ENCODE measurements at places on chromosomes 1 and 21.

GRCh38 chr1:3498246-3498930 lies 43.9 kb downstream of the ARHGEF16 start:
- no peak for DNase-seq

GRCh38 chr1:50697440-50698421 lies 262.3 kb downstream of the FAF1 start:
- DNase-seq: no peak

DNA sequence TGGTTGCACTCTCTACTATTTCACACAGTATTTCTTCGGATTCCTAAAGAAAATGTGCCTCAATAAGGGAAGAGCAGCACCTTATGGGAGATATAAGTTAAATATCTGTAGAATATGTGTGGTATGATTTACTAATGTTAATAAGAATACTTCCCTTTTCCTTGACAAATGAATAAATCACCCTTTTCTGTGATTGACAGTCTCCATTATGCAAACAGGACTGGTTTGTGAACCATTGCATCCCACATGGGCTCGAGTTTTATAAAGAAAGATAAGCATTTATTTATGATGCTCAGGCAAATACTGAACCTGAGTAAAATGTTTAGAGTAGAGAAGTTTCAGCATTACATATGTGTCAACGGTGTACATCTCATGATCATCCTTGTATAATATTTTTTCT lies 587.7 kb upstream of the BRINP3 start:
- DNase-seq: no peak

DNA sequence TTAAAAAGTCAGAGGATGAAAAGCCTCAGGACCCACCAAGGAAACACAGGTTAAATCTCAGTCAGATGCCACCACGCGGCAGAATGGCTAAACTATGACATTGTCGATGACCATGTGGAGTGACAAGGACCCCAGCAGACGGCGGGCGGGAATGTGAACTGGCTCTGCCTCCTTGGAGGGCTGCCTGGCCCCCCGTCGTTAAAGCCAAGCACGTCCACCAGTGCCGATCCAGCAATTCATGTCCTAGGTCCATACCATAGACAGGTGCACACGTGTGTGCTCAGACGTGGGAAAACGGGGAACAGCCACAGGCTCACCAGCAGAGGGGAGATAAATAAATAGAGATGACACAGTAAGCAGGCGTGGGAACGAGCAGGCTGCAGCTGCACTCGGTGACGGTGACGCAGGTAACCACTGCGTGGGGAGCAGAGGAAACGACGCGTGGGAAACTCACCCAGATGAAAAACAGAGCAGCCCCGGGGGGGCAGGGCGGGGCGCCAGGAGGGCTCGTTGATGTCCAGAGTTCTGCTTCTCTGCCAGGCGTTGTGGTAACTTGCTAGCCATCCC lies 28.3 kb upstream of the PCBP3 start:
- DNase-seq: peak; percentile 80

DNA sequence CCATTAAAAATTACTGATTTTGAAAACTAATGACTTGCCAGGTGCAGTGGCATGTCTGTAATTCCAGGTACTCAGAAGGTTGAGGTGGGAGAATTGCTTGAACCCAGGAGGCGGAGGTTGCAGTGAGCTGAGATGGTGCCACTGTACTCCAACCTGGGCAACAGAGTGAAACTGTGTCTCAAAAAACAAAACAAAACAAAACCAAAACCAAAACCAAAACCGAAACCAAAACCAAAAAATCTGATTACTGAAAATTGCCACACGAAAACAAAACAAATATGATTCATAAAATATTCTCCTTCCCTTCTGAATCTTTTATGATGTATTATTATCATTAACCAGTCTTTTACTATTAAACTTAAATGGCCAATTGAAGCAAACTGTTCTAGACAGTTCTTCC lies 74.1 kb downstream of the SERINC2 start:
- DNase-seq: no peak

- DNase-seq: no peak
These were observed 61.3 kb upstream of the CACYBP start for GRCh38 chr1:174938281-174939007.

GRCh38 chr1:10173582-10173981 lies 36.8 kb upstream of the KIF1B start:
- no peak for DNase-seq

DNA sequence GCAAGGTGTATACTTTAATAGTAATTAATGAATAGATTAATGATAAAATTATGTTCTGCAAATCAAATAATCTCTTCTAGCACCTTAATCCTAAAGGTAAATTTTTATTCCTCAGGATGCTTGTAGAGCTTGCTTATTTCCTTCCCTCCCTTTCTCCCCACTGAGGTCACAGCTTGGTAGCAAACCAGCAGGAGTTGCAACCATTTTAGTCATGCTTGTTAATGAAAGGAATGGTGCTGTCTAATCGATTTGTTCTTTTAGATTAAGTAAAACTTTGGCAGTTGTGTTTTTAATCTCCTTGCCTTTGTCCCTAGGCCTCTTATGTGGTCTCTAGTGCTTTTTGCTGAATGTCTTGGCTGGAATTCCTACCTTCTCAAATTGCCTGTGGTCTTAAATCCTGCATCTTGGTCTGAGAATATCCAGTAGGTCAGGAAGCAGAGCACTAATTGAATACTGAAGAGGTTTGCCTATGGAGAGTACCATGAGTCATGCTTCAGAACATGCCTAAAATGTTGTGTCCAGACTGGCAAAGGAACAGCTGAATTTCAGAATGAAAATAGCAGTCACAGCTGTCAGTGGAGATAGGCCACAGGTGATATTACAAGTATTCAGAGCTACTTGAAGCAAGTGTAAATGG lies 36.3 kb upstream of the RWDD3 start:
- peak; percentile 47 for DNase-seq

GRCh38 chr1:25355841-25356395 lies 17.8 kb downstream of the TMEM50A start:
- DNase-seq: no peak

DNA sequence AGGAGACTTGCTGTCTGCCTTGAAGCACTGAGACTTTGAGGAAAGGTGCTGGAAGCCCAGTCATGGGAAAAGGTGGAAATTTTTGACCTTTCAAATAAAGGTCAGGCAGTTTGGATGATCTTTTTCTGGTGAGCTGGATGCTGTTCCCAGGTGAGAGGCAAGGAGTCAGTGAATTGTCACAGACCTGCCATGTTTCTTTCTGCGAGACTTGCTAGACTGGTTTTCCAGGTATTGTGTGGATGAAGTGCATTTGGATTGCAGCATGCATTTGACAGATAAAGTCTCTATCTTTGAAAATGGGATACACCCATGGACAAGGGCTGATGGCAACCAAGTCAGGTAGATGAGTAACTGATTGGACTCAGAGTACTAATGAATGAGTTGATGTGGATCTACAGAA lies 65.7 kb upstream of the NHLH2 start:
- no peak for DNase-seq

DNA sequence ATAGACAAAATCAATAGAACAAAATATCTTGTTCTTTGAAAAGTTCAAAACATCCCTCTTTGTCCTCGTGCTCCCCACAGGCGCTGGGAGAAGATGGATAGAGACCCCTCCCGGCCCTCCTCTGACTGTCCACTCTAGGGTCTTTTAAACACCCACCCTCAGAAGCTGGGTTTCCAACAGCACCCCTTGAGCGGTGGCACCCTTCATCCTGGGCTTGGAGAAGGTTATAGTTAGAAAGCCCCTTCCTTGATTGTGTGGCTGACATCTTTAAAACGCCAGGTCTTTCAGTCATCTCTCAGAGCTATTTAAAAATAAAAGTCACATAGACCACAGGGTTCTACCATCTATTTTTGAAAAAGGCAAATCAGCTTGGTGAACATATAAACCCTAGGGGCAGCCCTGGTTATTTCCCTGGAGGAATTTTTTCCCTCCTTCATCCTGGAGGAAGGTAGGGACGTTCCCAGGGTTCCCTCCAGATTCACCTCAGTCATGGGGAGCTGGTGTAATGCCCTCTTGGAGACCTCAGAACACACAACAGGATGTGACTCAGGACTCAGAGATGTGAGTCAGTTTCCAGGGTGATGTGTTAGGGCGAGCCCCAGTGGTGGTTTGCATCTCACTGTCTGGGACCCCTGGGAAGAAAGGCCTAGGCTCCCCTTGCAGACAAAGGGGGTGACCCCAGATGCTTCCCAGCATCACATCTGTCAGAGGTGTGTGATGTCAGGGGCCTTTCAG lies 138.5 kb downstream of the CLIC6 start:
- peak; percentile 99 for DNase-seq

GRCh38 chr21:27329255-27329851 lies 362.5 kb upstream of the ADAMTS5 start:
- DNase-seq: peak; percentile 57

GRCh38 chr1:42551180-42551579 lies 88.1 kb downstream of the CCDC30 start:
- no peak for DNase-seq

- peak; percentile 43 for DNase-seq
These were observed 23.7 kb downstream of the CAMK1G start for GRCh38 chr1:209607102-209607794.

GRCh38 chr1:108670131-108670773 lies 9.4 kb upstream of the HENMT1 start:
- no peak for DNase-seq

DNA sequence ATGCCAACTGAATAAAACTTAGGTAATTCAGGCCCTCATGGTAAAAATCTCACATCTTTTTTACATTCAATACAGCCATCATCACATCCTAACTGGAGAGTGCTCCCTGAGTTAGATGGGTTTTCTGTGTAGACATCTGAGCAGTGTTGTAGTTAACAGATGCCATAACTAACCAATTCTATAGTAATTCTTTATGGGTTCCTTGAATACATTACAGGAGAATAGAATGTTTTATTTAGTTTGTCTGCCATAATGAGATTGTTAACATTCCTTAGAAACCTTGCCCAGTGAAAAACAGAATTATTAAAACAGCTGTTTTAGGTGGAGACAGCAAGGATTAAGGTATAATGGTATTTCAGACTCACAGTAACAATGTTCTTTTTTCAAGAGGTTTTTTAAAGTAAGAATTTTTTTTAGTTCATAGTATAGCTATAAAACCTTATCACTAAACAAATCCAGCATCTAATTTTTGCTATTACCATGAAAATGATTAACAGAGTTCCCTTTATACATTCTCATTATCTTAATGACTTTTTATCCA lies 95.3 kb downstream of the ATP5PO start:
- no peak for DNase-seq

GRCh38 chr1:11571906-11572616 lies 82.2 kb downstream of the FBXO2 start:
- no peak for DNase-seq

DNA sequence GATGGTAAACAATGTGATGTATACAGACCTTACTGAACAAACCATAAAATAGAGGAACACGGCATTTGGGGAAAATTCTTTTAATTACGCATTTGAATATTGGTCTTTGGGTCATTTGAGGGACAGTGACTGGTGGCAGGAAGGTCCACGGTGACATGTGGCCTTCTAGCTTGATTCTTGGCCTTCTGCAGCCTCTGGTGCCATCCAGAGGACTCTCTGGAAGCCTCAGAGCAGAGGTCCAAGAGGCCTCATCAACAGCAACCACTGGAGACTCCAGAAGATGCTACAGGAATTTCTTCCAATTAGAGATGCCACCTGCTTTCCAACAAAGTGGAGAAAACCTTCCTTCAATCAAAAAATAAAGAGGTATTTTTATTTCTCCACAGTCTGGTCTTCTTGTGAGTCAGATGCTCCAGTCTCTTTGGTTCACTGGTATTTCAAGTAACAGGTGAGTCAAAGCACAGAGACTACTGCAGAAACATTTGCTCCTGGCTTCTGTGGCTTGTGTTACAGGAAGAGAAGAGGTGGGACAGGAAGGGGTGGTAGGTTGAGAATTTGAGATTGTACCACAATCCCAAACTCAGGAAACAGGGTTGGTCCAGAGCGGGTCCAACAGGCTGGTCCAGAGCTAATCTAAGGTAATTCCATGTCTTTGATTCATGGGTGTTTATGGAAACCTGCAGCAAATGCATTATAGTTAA lies 2.7 kb upstream of the F5 start:
- no peak for DNase-seq

DNA sequence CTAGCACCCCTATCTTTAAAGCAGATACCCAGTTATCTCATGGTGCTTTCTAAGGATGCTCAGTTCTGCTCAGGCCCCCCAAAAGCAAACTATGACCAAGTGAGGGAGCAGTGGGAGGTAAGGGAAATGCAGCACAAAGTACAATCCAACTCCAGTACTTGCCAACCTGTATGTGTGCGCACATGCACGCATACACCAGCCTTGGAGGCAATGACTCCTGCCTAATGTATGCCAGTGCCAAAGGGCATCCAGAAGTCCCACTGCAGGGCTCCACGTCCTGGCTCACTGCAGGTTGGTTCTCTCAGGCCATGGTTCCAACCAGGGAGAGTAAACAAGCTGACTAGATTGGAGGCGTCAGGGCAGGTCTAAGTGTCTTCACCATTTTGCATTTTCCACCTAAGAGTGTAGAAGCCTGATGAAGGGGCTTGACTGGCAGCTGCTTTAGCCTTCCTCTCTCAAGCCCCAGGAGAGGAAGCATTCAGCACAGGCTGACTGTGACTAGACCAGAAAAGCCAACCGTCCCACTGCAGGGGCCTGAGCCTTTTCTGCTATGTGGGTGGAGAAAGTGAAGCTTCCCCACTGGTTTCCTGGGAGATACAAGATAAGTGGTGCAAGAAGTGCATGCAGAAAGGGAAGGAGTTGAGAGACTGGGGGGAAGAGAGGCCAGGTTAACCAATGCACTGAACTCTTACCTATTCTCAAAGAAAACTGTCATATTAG lies 7.7 kb downstream of the AMIGO1 start:
- no peak for DNase-seq

GRCh38 chr1:47442842-47443529 lies 5.1 kb downstream of the FOXD2 start:
- DNase-seq: no peak

GRCh38 chr1:150155413-150156071 lies 5.8 kb downstream of the PLEKHO1 start:
- no peak for DNase-seq

DNA sequence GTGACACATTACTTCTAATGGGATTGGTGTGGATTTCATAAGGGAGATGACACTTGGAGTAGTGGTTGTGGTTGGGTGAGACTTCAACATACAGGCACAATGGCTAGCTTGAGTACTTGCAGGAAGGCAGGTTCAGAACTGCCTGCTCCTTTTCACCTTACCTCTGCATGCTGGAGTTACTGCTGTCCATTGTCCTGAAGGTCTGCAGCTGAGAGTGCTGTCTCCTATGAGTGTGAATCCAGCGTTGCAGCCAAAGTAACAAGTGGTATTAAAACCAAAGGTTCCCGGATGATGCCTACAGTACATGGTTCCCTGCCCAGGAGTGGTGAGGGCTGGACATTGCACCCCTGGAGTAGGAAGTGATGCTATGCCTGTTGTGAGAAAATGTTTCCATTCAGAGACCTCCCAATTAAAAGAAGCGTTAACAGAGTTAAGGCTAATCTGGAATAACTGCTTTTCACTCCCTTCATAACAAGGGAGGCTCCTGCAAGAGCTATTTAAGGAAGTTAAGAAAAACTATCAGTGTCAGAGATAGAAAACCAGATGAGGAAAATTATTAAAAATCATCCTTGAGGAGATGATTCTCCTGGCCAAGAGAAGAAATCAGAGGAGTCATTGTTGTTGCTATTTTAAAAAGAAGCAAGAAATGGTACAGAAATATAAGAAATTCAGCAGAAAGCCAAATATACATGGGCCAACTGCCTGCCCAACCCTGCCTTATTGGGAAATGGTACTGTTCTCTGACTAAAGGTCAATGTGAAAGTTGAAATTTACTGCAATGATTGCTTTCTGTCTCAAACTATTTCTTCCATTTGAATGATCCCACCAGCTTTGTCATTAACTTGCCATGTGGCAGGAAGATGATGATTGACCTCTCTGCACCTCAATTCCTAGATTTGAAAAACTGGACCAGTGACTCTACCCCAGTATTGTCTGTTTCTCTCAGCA lies 9.8 kb upstream of the F5 start:
- DNase-seq: peak; percentile 29

- DNase-seq: peak; percentile 77
These were observed 5.1 kb upstream of the CTSK start for GRCh38 chr1:150813028-150813707.
